ENCODE measurements at places on chromosomes 7 and 10. TPM values are rescaled to one million over a fixed set of nuclear protein-coding genes. Genes with fewer than 3 reads are reported as not detected.

DNA sequence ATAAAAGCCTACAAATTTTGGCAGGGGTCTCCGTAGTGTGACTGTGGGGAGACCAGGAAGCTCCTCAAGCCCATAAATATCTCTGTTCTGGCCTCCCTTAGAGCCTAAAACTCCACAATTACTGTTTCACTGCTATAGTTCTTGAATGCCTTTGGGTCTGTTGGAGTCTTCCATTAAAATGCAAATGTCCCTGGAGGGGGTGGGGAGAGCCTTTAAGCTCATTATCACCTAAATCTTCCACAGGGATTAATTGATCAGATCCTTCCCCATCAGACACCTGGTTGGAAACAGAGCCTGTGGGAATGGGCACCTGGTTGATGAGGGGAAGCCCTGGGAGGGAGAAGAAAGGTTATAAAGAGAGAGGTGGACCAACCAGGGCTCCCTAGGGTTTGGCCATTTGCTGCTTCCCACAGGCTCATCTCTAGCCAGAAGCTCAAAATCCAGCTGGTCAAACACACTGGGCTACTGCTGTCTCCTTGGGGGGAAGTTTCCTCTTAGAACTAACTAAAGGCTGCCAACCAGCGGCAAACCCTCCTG is 718.2 kb downstream of the LRMDA start:
- no peak overlapping the region for H3K4me3 ChIP-seq
- no peak for DNase-seq
- no peaks in the 10 kb centered on the region for H3K36me3 ChIP-seq
- H3K27me3 ChIP-seq = no peaks in the 10 kb centered on the region
- peak overlapping the region; percentile 68 for H3K27ac ChIP-seq
- H3K4me1 ChIP-seq = peaks cover 26% of the 10 kb centered on the region

DNA sequence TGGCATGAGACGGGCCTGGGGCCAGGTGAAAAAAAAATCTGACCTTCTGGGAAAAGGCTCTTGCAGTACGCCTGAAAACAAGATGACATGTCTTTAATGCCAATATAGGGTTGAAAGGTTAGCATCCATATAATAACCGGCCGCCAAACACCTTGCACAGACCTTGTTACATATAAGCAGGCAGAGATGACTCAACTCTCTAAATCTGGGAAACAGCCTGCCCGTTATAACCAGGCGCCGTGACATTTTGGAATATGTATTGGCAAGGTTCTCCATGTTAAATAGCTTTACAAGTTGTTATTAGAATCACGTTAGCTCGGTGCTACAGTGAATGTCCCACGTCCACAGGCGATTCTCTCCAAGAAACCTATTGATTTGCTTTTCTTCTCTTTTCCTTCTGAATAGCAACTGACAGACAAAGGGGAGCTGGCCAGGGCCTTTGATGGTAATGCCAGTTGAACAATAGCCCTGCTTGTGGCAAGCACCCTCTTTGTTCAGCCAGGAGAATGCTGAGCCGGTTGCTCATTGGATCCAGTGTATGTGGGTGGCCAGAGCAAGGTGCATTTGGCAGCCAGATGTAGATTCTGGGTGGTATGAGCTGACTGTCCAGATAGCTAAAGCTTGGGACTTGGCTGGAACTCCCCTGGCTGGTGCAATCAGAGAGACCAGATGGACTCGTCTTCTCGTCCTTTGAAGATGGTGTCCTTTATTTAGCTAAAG is 80.1 kb upstream of the AUTS2 start:
- no peak overlapping the region for H3K4me3 ChIP-seq
- no peak overlapping the region for H3K27ac ChIP-seq
- no peaks in the 10 kb centered on the region for H3K36me3 ChIP-seq
- H3K27me3 ChIP-seq = no peaks in the 10 kb centered on the region
- DNase-seq = no peak
- peaks cover 8% of the 10 kb centered on the region for H3K4me1 ChIP-seq

GRCh38 chr10:112949875-112950507 is at the start of gene TCF7L2:
Gene TCF7L2 (plus strand): TSS chr10:112950247. CDS start chr10:112950757, 510 bp downstream.
- peak; percentile 96 for DNase-seq
- no peaks in the 10 kb centered on the region for H3K36me3 ChIP-seq
- H3K27me3 ChIP-seq = no peaks in the 10 kb centered on the region
- peak within 1 kb of the TSS; percentile 68 for H3K4me3 ChIP-seq

DNA sequence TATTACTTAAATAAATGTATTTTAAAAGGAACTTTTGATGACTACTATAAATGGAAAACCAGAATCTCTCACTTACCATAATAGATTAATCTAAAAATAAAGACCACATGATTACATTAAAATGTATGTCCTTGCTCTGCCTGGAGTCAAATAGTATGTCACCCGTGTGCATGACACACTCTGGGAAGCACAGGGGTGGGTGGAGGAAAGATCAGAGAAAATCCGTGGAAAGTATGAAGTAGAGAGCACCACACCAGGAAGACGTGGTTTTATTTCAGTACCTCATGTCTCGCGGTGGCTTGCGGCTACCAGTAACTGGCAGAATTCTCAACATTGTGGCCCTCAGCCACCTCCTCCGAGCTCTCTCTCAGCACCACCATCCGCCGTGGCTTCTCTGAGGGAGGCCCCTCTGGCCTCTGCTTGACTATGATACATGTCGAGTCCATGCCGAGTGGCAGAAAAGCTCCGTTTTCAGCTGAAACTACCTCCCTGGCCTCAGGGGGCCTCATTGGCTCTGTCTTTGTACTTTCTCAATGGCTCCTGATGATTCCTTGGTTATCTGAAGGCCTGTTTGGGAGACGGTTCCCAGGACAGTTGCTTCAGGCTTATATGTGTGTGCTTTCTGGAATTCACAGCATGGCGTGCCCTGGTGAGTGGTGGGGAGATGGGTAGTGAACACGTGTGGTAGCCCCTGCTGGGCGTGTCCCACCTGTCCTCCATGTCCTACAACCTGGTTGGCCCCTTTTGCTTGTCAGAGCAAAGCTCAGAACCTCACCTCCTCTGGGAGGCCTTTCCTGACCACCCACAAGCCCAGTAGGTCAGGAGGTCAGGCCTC is 49.8 kb downstream of the LHPP start:
- no peaks in the 10 kb centered on the region for H3K36me3 ChIP-seq
- H3K27me3 ChIP-seq = no peaks in the 10 kb centered on the region
- DNase-seq = no peak
- no peak overlapping the region for H3K27ac ChIP-seq

DNA sequence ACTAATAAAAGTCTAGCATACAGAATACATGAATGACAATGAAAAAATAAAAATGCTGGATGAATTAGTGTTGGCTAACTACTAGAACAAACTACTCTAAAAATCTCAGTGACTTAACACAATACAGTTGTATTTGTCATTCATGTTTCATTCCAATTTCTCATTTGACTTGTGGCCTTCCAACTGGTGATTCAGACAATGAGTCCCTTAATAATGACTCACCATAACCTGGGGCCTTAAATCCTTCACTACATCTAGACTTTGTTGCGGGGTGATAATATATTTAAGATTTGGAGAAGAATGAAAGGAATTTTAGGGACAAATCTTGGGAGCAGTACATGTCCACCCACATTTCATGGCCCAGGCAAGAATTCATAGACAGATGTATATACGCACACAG is 90.5 kb upstream of the POM121L12 start:
- H3K36me3 ChIP-seq = no peaks in the 10 kb centered on the region
- no peak overlapping the region for H3K4me3 ChIP-seq
- no peaks in the 10 kb centered on the region for H3K27me3 ChIP-seq
- no peak overlapping the region for H3K27ac ChIP-seq
- DNase-seq = no peak
- no peaks in the 10 kb centered on the region for H3K4me1 ChIP-seq

- no peaks in the 10 kb centered on the region for H3K36me3 ChIP-seq
- peaks cover 19% of the 10 kb centered on the region for H3K4me1 ChIP-seq
- H3K27me3 ChIP-seq = no peaks in the 10 kb centered on the region
- peak; percentile 67 for DNase-seq
- H3K4me3 ChIP-seq = no peak overlapping the region
Observed at GRCh38 chr10:121525251-121526134, 72.8 kb downstream of the FGFR2 start.

DNA sequence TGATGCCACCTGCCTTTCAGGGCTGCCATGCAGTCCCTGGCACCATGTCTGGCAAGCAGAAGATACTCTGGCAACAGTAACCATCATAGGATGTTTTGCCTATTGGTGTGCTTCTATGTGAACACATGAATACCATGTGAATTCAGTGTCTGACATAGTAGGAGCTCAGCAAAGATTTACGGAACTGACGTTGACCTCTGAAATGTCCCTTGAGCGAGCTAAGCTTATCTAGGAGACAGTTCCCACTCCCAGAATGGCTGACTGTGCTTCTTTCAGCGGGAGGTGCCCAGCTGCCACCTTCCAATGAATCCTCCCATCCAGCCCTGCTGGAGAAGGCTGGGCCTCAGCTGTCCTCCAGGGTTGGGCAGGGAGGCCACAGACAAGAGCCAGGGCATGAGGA is 71.2 kb upstream of the LRRC18 start:
- no peak for DNase-seq
- H3K27me3 ChIP-seq = no peaks in the 10 kb centered on the region
- H3K36me3 ChIP-seq = no peaks in the 10 kb centered on the region
- peaks cover 17% of the 10 kb centered on the region for H3K4me1 ChIP-seq
- no peak overlapping the region for H3K27ac ChIP-seq

GRCh38 chr7:7848246-7848645 is 120.3 kb upstream of the GLCCI1 start:
- no peak for DNase-seq
- no peaks in the 10 kb centered on the region for H3K4me1 ChIP-seq
- no peaks in the 10 kb centered on the region for H3K27me3 ChIP-seq
- no peaks in the 10 kb centered on the region for H3K36me3 ChIP-seq

DNA sequence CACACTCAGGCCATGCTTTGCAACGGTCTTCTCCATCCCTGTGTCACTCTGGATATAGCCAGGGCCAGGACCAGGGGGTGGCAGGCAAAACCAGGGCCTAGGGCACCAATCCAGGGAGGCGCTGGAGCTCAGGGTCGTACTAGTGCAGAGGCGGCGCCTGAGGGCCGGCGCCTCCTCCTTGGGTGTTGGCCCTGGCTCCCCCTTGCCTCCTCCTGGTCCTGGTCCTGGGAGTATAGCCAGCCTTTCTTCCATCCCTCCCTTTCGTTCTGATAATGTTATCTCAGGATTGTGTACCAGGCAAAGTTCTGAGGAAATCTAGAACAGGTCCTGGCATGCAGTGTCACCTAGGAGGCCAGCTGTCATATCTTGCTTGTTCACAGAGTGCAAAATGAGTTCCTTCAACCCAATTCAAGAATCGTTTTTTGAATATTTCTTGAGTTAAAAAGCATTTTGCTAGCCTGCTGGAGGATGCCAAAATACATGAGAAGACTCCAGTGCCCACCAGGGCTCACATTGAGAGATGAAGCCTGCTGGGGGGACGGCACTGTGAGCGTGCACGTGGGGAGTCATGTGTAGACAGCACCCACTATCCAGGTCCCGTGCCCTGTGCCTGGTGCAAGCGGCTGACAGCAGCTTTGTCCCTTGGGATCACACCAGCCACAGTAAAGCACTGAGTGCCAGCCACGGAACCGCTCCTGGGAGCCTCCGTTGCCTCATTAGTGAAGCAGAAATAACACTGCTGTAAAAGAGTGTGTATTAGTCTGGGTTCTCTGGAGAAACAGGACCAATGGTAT is 106.9 kb upstream of the C7orf33 start:
- DNase-seq = no peak
- peaks cover 4% of the 10 kb centered on the region for H3K27me3 ChIP-seq
- H3K4me3 ChIP-seq = no peak overlapping the region
- H3K36me3 ChIP-seq = no peaks in the 10 kb centered on the region

DNA sequence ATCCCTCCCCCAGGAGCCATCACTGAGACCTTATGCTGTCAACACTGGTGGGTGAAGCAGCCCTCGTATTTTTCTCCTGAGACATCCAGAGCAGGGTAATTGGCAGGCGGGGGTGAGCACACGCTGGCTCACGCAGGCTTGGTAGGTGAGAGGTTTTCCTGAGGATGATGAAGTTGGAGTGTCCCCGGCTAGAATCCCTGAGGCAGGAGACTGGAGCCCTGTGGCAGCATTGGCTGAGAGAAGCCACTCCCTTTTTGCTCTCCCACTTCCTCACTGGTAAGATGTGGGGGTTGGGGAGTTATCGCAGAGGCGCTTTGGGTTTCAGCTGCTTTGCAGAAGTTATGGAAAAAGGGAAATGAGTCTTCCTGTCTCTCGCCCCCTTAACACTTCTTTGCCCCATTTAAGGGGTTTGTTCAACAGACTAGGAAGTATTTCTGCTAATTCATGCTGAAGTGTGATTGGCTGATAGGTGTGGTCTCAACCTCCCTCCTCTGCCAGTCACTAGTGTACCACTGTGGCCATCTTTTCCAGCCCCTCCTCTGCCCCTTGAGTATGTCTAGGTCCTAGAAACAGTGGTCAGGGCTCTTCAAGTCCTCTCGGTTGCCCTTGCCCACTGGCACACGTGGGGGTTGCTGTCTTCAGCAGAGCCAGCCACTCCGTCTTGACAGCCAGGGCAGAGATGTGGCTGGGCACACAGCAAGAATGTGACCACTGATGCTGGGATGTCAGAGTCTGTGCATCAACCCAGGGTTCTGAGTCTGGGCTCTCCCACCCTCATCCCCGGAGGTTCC is 5.7 kb downstream of the ARPC1B start:
- peak overlapping the region; percentile 86 for H3K27ac ChIP-seq
- peak; percentile 71 for DNase-seq

DNA sequence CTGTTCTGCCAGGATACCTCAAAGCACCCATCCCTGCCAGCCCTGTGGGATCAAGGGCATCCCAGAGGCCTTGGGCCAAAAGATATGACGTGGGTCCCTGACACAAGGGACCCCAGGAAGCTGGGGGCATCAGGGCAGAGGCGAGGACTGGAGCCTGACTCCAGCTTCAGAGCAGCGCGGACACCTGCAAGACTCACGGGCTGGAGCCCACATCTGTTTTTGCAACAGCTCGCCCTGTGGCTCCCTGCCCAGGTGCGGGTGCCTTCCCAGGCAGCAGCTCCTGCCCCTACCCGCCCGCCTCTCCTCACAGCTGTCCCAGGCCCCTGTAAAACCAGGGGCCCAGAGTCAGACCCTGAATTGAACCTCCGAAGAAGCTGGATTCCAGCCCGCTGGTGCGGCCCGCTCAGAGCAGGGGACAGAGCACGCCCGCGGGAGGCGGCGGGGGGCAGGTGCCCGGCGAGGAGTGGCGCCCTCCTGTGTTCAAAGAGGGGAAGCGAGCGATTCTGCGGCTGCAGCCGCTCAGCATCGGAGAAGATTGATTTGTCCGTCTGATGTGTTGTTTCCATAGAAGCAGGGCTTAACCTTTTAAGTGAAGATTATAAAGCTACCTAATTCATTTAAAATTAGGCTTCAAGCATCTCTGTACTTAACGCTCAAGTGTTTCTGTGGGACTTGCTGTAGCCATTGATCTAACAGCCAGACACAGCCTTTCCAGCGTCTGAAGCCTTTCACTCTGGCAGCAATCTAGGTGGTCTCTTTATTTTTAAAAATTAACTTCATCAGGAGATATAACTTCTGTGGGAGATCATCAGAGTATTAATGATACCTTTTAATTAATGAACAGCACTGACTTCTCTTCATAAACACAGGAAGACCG is 88.4 kb downstream of the BEND7 start:
- H3K4me3 ChIP-seq = peak overlapping the region; percentile 39
- peak; percentile 86 for DNase-seq
- no peak overlapping the region for H3K27ac ChIP-seq
- H3K36me3 ChIP-seq = peaks cover 8% of the 10 kb centered on the region
- H3K4me1 ChIP-seq = peaks cover 12% of the 10 kb centered on the region
- peaks cover 9% of the 10 kb centered on the region for H3K27me3 ChIP-seq

The ORC5 gene
- polyA plus RNA-seq = 6.7 TPM

The TRIM73 gene
- 22.3 TPM for polyA plus RNA-seq

The INA gene
- polyA plus RNA-seq = 1.2 TPM

The UNCX gene
- polyA plus RNA-seq = not detected

The HOGA1 gene
- not detected for polyA plus RNA-seq

The SFTPA1 gene
- polyA plus RNA-seq = 3.2 TPM

The COG5 gene
- 7.8 TPM for polyA plus RNA-seq

The CPA2 gene
- polyA plus RNA-seq = 58.3 TPM

Data from stomach (tissue), 19 donors.